Epithelial cell of prostate (primary cell): ENCODE measurements at places on chromosomes 2 and 18.

DNA sequence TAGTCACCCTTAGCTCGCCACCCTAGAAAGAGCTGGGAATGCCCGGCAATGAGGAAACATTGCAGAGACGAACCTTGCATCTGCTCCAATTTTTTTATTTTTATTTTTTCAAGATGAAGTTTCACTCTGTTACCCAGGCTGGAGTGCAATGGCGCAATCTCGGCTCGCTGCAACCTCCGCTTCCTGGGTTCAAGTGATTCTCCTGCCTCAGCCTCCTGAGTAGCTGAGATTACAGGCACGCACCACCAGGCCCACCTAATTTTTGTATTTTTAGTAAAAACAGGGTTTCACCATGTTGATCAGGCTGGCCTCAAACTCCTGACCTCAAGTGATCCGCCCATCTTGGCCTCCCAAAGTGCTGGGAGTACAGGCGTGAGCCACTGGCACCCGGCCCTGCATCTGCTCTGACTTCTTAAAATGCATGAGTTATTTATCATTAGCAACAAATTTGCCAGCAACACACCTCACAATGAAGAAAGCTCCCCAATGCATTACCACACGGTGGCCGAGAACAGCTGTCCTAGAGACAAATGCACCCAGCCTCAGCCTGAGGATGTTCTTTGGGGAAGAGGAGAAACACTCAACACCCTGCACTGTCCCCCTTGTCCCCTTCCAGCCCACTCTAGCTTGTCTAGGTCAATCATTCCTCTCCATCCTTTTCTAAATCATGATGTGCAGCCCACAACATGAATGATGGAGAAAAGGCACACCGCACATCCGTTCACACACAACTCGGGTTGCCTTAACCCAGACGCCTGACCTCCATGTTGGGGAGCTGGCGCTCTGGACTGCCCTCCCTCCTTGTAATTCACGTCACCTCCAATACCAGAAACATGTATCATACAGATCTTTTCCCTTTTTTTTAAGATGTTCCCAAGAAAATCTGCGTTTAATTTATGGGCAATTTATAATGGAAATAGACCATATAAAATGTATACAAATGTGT is 46.9 kb downstream of the TTC32 start:
- DNase-seq, result no peak

GRCh38 chr2:71122387-71123298 is 7.4 kb downstream of the MCEE start:
- DNase-seq, result no peak

GRCh38 chr2:236765478-236765877 is 195.9 kb downstream of the ACKR3 start:
- DNase-seq, result no peak

DNA sequence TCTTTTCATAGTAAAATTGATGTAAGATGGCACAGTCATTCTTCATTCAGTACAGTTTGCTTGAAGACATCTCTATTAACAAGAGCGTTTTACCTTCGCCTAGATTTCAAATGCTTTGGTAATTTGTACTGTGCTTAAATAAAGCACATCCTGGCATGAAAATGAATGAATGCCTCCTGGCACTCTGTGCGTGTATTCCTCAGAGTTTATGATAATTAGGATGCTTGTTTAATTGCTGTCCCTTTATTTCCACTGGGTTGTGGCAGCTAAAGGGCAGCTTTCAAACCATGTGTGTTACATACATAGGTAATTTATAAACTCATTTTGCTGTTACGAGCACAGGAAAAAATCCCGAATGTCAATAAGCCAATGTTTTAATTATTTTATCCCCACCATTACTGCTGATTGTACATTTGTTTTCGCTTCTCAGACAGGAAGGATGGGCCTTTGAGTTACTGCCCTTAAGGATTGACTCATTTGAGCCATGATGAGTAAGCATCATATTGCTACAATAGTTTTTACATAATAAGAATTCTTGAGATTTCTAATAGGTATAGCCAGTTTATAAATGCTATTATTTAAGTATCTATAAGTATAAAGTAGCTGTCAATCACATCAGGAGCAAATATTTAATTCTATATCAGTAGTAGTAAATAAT is 516.5 kb downstream of the XIRP2 start:
- no peak for DNase-seq

GRCh38 chr2:189255711-189256110 is 76.2 kb upstream of the COL5A2 start:
- DNase-seq, result no peak

DNA sequence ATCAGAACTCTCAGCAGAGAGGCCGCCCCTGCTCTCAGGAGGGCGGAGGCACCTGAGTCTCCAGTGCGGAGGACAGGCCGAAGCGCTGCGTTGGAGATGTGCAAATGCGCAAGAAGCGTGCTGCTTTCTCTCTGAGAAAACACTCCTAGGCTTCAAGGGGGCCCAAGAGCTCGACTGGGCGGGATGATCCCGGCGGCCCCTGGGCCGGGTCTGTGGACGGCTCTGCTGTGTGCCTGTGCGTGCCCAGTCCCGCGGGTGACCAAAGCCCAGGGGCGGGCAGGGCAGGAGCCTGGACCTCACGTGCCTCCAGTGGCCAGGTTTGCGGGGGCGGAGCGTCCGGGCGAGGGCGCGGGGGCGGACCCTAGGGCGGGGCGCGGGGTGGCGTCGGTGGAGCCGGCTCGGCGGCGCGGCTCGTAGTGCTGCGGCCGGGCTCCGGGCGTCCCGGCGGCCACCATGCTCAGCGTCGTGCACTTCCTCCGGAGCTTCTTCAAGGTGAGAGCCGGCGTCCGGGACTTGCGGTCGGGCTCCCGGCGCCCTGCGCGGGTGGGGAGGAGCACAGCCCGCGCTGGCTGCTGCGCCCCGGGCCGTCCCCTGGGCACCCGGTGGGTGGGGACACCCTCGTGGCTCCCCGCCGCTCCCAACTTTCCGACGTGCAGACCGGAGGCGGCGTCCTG is at the start of gene ARHGEF4:
ARHGEF4 (plus strand) TSS at position 414 of the 674 bp plus-strand sequence; CDS start at position 454, 40 bp downstream.
- no peak for DNase-seq

GRCh38 chr2:221731432-221732145 is 159.5 kb upstream of the EPHA4 start:
- no peak for DNase-seq

- DNase-seq, result no peak
Observed at GRCh38 chr18:56825321-56825720, 174.2 kb downstream of the WDR7 start.

GRCh38 chr2:141508806-141509595 is 621.8 kb downstream of the LRP1B start:
- DNase-seq, result no peak

GRCh38 chr18:13606604-13607254 is 119.6 kb downstream of the FAM210A start:
- no peak for DNase-seq

GRCh38 chr2:71801969-71802368 is 345.7 kb downstream of the CYP26B1 start:
- DNase-seq, result no peak

GRCh38 chr18:48815179-48815515 is 135.6 kb downstream of the SMAD7 start:
- no peak for DNase-seq

DNA sequence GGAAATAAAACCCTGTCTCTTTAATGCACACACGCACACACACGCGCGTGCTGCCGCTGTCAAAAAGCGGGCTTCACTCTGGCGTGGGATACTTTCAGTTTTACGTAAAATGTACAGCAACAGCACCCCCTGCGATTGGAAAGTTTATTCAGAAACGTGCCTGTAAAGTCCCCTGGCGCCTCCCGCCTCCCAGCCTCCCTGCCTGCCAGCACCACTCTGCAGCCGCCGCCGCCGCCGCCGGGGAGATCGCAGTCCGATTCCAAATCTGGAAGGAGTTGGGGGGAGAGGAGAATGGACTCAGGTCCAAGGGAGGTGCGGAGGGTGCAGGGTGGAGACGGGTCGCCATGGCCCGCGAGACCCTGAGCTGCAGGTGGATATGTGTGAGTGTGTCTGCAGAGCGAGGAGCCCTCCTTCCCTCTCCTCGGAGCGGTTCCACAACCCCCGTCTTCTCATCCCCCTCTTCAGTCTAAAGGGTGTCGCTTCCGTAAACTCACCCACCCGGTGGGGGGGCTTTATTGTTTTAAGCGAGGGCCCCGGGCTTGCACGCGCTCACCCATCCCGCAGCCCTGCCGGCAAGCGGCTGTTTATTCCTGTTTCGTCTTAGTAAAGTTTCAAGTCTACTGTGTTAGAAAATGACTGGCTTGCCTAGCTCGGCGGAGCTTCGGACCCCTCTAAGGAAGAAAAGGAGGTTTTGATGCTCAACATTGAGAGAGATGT is 1.8 kb upstream of the BCL11A start:
- DNase-seq, result no peak

DNA sequence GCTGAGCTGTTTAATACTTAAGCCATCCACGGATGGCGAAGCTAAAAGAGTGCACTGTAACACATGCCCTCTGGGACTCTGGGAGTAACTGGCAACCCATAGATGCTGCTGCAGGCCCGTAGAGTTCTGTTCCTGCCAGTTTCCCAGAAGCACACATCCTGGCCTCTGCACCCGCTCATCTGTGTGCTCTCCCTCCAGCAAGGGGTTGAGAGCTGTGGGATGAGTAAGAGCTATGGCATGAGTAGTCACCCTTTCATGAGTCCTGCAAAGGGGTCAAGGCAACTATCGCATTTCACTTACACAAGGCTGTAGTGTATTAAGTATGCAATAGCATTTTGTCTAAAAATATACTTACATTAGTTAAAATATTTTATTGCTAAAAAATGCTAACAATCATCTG is 1341.8 kb upstream of the NXPH2 start:
- no peak for DNase-seq

GRCh38 chr2:180596453-180596852 is 384.0 kb upstream of the UBE2E3 start:
- no peak for DNase-seq

DNA sequence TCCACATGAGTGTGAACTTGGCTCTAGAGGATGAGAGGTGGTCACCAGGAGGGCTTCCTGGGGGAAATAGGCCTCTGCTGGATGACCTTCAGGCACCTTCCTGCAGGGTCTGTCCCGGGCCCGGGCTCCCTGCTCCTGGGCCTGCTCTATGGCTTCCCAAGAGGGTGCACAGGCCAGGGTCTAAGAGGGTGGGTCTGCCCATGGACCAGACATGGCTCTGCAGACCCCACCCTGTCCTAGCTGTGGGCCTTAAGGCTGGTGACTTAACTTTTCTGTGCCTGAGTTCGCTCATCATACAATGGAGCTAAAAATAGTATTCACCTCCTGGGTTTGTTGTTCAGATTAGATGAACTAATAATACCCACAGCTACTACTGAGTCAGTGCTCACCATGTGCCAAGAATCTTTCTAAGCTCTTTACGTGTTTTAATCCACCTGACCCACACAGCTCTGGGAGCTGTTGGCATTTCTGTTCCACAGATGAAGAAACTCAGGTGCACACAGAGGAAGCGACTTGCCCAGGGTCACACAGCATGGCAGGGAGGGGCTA is 14.4 kb downstream of the INHBB start:
- peak; percentile 12 for DNase-seq

GRCh38 chr2:182949572-182950189 is 83.2 kb upstream of the FRZB start:
- DNase-seq, result peak; percentile 51

DNA sequence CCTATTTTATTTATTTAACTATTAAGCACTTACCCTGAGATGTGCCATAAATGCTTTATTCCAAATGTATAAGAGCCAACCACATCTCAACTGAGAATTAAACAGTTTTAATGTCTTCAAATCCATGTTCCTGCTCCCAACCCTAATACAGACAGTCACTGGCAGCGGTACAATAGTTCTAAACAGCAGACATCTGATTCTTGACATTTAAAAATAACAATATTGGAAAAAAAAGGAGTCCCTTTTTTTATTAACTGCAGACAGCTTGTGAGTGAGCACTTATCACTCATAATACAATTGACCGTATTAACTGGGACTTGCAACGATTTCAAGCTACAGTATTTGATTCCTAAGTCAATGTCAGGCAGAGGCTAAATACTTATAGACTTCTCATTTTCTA is 424.6 kb downstream of the TGIF1 start:
- DNase-seq, result no peak

GRCh38 chr2:234963773-234964615 is 12.2 kb downstream of the SH3BP4 start:
- DNase-seq, result no peak

GRCh38 chr2:54839461-54840255 is 116.2 kb downstream of the EML6 start:
- DNase-seq, result no peak

DNA sequence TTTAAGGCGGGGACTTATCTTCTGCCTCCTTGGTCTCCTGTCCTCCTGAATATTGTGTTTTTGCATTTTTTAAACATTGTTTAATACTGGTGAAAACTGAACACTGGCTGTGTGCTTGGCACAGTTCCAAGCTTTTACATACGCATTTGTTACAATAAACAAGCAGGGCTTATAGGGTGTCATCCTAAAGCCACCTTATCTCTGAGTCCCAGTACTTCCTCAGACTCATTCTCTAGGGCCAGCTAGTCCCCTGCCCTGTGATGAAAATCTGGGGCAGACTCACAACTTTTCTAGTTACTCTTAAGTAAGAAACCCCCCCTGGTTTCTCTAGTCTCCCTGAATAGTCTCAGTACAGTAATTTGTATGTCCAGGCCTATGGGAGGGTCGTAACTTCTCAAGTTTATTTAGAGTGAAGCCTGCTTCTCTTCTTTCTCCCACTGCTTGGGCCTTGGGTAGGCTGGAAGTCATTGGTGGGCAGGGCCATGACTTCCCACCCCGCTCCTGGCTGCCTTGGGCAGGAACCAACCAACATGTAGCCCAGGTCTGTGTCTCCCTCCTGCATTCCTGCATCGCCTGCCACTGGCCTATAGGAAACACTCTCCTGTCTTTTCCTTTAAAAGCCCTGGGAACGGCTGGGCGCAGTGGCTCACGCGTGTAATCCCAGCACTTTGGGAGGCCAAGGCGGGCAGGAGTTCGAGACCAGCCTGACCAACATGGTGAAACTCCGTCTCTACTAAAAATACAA is 7.7 kb upstream of the KCNE4 start:
- no peak for DNase-seq

DNA sequence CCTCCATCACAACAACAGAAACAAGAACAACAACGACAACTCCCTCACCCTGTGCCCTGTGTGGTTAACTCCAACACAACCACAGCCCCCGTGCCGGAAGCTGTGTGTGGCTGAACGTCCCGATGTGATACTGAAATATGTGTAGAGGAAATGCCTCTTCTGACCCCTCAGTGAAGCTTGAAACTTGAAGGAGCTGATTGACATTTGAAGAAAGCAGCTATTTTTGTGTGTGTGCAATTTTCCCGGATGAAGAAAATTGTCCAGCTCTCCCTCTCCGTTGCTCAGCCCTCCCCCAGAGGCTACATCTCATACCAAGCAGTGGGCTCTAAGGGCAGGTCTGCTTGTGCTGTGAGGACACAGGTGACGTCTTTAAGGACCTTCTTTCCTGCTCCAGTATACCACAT is 173.8 kb downstream of the ICOS start:
- DNase-seq, result no peak

DNA sequence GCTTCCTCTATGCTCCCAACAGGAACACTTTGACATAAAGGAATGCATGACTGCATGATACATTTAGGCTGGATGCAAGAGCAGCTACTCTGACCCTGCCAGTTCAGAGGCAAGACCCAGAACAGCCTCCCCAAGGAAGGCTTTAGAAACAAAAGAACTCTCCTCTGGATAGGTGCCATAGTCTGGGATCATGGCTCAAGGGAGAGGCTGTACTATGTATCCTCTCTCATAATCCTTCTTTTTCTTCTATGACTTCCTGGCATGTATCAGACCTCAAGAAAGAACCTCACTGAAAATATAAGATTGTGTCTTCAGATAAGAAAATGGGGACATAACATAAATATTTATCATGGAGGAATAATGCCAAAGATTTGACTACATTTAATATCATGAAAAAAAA is 194.0 kb upstream of the LYPD1 start:
- no peak for DNase-seq

- no peak for DNase-seq
Observed at GRCh38 chr2:157476953-157477709, 33.2 kb upstream of the CYTIP start.

- no peak for DNase-seq
Observed at GRCh38 chr18:26654616-26655524, 106.5 kb upstream of the KCTD1 start.
